ENCODE measurements at places on chromosomes 5 and 9. TPM values are rescaled to one million over a fixed set of nuclear protein-coding genes. Genes with fewer than 3 reads are reported as not detected.

STOML2 gene
- 199 TPM for total RNA-seq

PCDHB15 gene
- total RNA-seq: 0.26 TPM

GRCh38 chr5:95725937-95726810 lies 5.0 kb upstream of the RHOBTB3 start:
- no peak for DNase-seq

DNA sequence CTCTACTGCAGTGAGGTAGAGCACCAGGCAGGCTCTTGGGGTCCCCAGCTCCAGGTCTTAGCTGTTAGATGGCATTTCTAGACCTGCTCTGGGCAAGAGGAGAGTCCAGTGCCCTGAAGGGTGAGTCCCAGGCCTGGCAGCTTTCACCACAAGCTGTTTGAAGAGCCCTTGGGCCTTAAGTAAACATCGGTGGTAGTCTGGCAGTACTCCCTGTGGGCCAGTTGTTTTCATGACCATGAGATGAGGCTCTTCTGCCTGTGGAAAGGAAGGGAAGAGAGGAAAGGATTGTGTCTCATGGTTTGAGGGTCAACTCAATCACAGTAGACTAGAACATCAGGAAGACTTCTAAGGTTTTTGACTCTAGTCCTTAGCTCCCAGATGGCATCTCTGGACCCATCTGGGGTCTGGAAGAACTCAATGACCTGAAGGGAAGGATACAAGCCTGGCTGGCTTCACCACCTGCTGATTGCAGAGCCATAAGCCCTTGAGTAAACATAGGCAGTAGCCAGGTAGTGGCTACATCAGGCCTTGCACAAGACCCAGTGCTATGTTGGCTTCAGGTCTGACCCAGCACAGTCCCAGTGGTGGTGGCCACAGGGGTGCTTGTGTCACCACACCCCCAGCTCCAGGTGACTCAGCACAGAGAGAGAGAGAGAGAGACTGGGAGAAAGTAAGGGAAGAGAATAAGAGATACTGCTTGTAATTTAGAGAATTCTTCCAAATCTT lies 114.3 kb upstream of the PCSK5 start:
- DNase-seq: no peak

SOWAHA gene
- not detected for total RNA-seq

Data from dermis microvascular lymphatic vessel endothelial cell (primary cell).